ENCODE measurements at places on chromosomes 1 and 21.

GRCh38 chr1:222109836-222110235 lies 367.9 kb upstream of the DUSP10 start:
- DNase-seq: no peak

GRCh38 chr1:233668146-233668724 lies 54.3 kb downstream of the KCNK1 start:
- no peak for DNase-seq

DNA sequence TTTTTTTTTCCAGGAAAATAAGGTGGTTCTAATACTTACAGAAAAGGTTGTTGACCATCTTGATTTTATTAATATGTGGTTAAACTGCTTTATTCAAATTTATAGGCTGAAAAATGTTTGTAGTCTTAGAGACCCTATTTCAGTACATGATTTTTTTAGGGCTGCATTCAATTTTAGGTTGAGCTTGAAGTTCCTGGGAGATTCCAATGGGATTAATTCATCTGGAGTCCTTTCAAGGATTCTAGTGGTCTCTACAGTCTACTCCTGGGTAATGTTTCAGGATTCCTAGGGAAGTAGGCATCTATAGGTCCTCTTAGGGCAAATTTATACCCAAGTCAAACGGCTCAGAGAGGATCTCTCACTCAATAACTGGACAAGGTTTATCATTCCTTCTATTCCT lies 126.7 kb downstream of the HMCN1 start:
- no peak for DNase-seq

DNA sequence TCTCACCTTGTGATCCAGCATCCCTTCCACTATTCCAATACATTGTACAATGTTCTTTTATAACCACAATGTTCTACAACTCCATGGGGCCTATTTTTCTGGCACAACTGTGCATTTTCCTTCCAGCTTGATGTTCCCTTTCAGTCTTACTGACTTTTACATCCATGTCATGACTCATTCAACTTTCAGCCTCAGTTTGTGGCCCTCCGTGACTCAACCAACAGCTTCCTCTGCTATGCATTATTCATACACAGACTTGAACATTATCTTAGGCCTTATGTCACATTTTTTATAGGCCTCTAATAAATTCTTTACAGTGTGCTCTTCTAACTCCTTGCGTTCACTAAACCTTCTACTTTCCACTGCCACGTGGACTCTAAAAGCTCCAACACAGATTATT lies 119.4 kb upstream of the PRMT6 start:
- DNase-seq: no peak

- no peak for DNase-seq
Observed at GRCh38 chr21:31915566-31915965, 42.7 kb downstream of the HUNK start.

GRCh38 chr1:175750366-175751071 lies 7.1 kb upstream of the TNR start:
- DNase-seq: no peak

DNA sequence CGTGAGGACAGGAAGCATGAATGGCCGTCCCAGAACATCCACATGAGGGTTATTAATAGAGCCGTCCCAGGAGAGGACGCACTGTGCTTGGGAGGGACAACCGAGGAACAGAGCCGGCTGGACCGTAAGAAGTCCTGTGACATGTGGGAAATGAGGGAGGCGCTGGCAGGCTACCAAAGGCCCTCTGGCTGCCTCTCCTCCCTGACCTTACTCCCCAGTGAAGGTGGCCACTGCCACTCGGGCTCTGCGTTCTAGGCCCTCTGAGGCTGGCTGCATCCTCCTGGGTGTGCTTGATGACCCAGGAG lies 15.5 kb upstream of the NPPB start:
- DNase-seq: no peak

DNA sequence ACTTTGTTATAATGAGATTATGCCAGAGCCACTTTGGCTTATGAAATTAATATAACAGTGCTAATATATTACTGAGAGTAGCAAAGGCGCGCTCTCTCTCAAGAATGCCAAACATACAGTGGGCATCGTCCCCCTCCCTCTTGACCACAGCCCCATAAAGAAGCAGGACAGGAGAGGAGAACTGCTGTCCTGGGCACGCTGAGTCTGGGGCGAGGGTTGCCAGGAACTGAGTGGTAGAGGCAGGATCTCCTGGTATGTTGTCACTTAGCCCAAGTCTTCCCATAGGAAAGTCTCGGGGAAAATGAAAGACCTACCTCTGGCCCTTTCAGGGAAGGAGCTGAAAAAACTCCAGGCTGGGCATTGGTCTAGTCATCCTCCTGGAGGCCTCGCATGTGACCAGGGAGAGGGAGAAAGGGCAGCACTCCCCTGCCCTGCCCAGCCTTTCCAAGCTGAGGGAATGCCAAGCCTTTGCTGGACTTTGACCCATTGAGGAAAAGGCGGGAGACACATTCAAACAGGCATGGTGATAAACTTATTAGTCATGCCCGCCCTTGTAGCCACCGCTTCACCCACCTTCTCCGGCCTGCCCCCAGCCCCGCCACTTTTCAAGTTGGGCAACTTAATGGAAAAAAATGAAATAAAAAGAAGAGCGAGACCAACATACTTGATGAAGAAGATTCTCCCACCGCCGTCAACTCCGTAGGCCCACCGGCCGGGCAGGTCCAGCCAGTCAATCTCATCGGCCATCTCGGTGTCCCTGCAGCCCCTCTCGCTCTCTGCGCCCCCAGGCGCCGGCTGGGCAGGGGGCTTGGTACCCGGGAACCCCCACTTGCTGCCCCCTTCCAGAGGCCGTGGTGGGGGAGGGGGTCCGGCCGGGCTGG lies 17.4 kb upstream of the PLEKHA6 start:
- DNase-seq: peak; percentile 47

- DNase-seq: peak; percentile 75
Observed at GRCh38 chr1:220803401-220804201, 16.9 kb downstream of the MTARC1 start.

GRCh38 chr1:82510431-82510830 lies 709.7 kb downstream of the ADGRL2 start:
- no peak for DNase-seq

DNA sequence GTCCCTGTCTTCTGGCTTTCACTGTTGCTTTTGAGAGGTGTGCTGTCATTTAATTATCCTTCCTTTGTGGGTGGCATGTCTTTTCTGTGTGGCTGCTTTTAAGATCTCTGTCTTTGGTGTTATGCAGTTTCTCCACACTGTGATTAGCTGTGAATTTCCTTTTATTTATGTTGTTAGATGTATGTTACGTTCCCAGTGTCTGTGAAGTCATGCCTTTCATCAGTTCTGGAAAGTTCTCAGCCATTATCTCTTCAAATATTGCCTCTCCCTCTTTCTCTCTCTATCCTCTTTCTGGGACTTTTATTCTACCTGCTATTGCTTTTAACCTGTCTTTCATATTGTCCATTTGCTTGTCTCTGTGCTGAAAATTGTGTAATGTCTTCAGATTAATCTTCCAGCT lies 21.0 kb upstream of the CSF3R start:
- no peak for DNase-seq

DNA sequence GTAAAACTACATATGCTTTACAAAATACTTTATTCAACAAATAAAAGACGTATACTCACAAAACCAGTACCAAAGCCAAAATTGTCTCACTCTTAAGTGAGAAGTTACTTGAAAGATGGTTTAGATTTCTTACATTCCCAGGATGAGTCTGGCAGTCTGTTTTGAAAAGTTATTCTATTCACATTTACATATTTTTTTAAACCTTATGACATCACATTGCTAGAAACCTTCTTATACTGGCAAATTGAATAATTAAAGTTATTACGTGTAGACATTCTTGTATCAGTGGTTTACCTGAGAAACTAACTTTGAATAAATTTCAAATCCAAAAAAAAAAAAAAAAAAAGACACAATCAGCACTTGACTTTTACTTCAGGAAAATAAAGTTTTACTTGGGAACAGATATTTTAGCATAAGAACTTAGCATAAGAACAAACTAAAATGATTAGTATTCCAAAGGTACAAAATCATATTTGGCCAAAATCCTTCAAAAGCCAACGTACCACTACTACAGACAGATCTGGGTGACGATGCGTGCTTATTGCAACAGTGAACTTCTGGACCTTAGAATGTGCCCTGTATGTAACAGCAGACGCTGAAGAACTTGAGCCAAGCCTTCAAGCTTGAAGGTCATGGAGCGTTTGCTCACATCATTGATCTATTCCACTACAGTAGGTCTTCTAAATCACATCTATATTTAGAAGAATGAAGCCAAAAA lies 2.5 kb downstream of the CDC42BPA start:
- DNase-seq: no peak

DNA sequence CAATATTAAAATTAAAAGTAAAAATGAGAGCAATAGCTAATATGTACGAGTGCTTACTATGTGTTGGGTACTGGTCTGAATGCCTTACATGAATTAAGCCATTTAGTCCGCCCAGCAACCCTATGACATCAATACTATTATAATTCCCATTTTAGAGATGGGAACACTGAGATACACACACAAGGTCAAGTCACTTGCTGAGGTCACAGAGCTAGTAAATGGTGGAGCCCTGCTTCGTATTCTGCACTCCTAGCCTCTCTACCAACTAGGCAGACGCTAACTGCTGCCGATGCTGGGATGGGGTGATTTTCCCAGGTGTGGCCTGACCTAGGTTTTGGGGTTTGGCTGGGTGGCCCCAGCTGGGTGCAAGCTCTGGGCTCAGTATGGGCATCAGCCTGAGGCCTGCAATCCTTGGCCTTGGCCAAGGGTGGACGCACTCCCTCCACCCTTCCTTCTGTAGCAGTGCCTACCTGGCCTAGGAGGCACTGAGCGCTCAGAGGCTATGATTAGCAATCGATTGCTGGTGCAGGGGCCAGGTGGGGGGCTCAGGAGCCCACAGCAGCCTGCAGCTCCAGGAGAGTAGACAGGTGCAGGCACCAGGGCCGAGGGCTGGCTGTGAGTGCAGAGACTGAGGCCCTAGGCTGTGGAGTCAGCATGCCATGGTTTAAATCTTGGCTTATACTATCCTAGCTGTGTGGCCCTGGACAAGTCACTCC lies 2.7 kb downstream of the FAM131C start:
- DNase-seq: no peak

DNA sequence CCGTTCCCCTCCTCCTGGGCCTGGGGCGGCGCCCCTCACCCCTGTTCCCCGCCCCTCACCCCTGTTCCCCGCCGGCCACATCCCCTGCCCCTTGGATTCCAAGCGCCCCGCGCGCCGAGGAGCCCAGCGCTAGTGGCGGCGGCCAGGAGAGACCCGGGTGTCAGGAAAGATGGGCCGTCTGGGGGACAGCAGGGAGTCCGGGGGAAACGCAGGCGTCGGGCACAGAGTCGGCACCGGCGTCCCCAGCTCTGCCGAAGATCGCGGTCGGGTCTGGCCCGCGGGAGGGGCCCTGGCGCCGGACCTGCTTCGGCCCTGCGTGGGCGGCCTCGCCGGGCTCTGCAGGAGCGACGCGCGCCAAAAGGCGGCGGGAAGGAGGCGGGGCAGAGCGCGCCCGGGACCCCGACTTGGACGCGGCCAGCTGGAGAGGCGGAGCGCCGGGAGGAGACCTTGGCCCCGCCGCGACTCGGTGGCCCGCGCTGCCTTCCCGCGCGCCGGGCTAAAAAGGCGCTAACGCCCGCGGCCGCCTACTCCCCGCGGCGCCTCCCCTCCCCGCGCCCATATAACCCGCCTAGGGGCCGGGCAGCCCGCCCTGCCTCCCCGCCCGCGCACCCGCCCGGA lies at the start of gene TP73:
Gene TP73, plus strand, starts transcription at position 587 of the 618 bp plus-strand sequence. CDS start 29,850 bp downstream, outside the sequence.
- peak; percentile 74 for DNase-seq

- DNase-seq: peak; percentile 86
Observed at GRCh38 chr1:246689409-246690008, 34.7 kb upstream of the SCCPDH start.

- no peak for DNase-seq
Observed at GRCh38 chr1:236895665-236896387, 100.7 kb downstream of the MTR start.

DNA sequence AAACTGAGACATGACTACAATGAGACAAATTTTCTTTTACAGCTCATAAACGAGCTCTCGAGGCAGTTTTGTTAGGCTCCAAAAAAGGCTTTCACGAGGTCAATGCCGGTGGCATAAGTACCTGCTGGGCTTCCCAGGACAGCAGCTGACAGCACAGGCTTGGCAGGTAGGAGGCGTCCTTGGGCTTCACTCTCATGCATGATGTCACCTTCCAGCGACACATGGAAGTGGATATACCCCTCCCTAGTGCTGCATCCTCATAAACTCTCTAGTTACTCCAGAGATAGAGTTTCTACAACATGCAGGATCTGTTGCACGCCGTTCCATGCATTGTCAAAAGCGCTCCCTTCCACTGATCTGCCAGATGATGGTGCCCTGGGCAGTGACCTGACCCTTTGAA lies 112.5 kb upstream of the PAXBP1 start:
- peak; percentile 75 for DNase-seq

DNA sequence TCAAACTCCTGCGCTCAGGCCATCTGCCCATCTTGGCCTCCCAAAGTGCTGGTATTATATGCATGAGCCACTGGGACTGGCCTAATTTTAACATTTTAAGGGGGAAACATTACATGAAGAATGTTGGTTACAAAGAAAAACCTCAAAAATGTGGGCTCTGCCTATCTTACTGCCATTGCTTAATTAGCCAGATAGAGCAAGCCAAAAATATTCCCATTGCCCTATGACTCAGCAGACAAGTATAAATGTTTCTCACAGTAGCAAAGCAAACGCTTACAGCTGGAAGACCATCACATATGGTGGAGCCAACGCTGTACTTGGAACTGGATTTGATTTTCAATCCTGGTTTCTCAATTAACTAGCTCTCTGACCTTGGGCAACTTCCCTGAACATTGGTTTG lies 502.0 kb downstream of the SMYD3 start:
- no peak for DNase-seq

DNA sequence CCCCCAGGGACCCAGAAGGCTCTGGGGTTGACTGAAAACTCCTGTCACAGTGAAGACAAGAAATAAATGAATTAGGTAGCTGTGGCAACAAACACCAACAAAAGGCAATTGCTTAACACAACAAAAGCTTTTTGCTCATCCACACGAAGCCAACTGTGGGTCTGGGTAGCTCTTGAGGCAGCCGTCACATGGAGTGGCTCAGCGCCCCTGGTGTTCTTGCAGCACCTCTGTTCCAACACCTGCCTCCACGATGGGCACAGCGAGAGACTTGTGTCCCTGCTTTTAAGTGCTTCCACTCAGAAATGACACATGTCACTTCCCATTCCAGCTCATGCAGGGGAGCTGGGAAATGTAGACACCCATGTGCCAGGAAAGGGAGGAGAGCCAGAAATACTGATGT lies 364.5 kb upstream of the DUSP10 start:
- no peak for DNase-seq

GRCh38 chr21:14547834-14548513 lies 1.9 kb upstream of the SAMSN1 start:
- DNase-seq: no peak

DNA sequence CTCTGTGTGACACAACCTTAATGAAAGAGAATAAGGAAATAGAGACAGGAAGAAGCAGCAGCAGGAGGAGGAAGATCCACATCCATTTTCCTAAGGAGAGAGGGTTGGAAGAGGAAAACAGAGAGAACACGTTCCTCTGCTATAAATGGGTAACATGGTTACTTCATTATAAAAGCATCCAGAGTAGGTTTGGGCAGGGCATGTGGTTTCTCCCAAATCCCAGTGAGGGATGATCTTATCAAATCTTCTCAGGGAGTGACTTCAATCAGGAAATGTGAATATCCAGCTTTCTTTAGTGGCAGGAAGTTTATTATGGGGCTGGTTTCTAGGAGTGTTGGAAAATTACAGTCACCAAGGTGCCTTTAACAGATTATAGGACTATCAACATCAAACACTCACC lies 11.1 kb downstream of the CYP2J2 start:
- no peak for DNase-seq

Data from endodermal cell (in vitro differentiated cells).